ENCODE measurements at places on chromosomes 2 and 18.

- DNase-seq, result no peak
These were observed 1.1 kb downstream of the NPC1 start for GRCh38 chr18:23585007-23585871.

GRCh38 chr2:200747668-200748618, 63.8 kb upstream of the BZW1 start:
- DNase-seq, result no peak

GRCh38 chr2:14896330-14897030, 264.0 kb downstream of the LRATD1 start:
- DNase-seq, result no peak

DNA sequence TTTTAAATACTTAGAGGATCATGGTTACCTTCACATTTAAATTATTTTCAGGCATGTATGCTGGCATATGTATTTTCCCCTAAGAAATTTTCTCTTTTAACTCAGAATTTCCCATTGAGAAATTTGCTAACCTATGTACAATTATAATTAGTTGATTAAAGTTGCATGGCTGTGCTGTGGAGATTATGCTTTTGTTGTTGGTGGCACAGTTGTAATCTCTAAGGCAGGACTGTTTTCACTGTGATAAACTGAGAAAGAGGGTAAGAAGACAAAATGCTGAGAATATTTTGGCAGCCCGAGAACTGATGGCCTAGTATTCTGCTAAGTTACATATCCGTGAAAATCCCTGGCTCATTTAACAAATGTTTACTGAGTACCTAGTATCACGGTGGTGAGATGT, 1.4 kb downstream of the VRK2 start:
- no peak for DNase-seq

DNA sequence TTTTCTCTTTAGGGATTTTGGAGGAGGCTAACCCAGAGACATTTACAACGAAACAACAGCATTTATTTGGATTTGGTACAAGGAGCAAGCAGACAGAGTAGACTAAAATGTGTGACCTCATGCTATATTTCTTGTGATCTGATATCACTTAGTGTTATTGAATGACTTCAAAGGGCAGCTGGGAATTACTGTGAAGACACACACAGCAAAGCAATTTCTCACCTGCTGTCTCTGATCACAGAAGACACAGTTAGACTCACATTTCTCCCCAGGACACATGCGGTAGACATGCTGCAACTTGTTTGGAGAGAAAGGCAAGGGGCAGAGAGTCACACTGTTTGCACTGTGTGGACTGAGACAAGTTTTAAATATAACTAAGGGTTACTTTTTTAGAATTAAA, 67.5 kb downstream of the LTBP1 start:
- no peak for DNase-seq

DNA sequence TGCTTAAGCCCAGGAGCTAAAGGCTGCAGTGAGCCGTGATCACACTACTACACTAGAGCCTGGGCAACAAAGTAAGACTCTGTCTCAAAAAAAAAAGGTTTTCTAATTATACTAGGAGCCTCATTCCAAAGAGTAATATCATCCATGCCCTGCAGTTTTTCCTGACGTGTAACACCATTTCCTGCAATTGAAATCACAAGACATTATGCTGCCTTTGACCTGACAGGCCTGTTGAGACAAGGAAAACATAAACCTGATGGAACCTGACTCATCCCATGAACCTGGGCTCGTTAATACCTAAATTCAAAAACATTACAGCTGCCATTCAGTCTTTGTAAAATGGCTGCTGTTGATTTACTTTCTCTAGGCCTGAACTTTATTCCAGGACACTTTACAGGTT, 58.7 kb upstream of the PEX13 start:
- DNase-seq, result no peak

DNA sequence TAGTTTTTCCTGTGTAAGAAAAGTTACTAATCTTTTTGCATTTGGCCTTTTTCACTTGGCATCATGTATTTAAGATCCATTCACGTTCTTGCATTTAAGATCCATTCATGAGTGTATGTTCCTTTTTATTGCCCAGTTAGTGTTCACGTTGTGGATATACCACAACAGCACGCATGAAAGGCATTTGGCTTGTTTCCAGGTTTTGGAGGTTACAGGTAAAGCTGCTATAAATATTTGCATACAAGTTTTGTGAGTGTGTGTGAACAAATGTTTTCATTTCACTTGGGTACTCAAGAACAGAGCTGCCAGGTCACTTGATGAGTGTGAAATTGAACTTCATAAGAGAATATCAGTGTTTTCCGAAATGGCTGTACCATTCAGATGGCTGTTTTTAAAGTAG, 121.2 kb downstream of the CCBE1 start:
- no peak for DNase-seq

- DNase-seq, result no peak
These were observed 23.3 kb downstream of the SPDYA start for GRCh38 chr2:28833740-28834470.

DNA sequence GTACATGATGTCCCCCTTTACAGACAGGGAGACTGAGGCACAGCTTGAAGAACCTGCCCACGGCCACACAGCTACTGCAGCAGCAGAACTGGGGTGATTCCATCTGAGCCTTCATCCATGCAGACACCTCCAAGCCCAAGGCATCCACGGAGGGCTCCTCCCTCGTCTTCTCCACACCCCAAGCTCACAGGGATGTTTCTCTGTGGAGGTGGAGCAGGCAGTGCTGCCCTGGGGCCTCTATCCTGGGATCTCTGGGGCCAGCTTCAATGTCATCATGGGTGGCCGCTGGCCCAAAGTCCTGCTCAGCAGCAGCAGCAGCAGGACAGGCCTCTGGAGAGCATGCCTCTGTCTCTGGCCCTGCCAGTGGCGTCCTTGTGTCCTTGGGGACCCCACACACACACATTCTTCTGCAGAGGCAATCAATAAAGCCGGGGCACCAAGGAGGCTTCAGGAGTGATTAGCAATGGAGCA, 31.2 kb downstream of the ADI1 start:
- no peak for DNase-seq

DNA sequence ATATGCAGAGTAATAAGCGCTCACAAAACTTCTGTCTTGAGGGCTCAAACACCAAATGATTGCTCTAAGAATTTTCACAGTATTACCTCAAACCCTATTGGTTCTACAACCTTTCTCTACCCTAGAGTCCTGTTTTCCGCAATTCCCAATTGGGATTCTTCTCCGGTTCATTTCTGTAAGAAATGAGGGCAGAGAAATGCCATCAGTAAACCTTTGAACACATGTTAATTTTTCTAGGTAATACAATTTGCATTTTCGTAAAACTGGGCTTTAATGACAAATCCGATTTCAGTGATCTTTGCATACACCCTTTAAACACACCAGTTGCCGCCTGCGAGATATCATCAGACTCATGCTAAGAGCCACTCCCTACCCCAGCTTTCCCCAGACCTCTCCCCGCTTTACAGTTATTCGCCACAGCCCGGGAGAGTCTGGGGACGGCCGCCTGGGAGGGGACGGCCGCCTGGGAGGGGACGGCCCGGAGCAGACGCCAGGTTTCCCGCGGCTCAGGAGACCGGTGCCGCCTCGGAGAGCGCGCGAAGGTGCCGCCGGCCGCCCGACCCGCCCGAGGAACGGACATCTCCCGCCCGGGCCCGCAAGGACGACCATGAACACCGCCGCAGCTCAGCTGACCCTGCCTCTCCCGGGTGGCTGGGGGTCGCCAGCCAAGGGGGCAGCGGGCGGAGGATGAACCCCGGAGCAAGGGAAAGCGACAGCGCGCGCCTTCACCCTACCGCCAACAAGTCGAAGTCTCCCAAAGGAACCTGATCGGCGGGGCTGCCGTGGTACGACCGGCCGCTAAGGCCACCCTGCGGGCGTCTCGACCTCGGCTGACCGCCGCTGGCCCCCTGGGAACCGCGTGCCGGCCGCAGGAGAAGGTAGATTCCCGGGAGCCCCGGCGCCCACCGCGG, 463 bp downstream of the SMC6 start:
- DNase-seq, result no peak

DNA sequence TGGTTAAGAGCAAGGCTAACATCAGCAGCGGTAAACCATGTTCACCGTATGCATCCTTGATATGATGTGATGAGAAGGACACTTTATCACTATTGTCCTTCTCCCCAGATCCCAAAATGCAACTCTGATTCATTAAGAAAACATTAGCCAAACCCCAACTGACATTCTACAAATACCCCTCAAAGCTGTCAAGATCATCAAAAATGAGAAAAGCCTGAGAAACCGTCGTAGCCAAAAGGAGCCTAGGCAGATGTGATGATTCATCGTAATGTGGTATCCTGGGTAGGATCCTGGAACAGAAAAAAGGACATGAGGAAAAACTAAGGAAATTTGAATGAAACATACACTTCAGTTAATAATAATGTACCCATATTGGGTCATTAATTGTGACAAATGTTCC, 67.3 kb upstream of the ST6GAL2 start:
- DNase-seq, result no peak

- no peak for DNase-seq
These were observed 56.5 kb downstream of the TET3 start for GRCh38 chr2:74041182-74041581.

DNA sequence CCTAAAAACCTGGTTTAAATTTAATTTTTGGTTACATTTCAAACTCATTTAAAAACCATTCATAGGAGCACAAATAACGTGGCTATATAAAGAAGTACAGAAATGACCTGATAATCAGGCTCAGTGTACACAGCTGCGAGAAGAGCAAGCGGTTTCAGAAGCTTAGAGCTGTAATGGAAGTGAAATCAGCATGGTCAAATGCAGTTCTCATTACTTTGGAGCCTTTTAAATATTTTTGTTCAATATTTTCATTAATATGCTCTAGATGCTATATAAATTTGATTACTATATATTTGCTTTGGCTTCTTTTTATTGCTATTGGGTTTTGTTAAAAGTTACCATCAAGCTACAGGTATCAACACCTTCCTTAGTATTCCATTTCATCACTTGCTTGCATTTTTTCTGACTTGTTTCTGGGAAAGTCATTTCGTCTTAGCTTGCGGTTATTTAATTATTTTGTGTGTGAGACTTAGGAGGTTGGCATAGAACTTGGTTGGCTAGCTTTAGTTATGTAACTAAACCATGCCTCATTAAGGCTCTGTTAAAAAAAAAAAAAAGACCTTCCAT, 58.7 kb downstream of the AFTPH start:
- DNase-seq, result no peak

DNA sequence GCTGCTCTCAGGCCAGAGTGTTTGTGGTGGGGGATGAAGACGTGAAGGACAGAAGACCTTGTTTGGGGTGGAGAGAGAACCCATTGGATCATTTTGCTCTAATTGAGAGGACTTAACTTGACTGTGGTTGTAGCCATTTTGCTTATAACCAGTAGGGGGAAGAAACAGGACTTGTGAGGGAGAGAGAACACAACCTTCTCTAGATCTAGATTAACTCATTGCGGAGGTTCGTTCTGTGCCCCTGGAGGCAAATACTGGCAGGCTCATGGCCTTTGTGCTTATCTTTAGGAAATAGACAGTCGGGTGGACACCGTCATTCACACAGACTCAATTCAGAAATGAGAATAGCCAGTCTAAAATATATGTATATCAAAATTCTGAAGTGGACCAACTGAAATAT, 147.0 kb upstream of the LHCGR start:
- no peak for DNase-seq

- DNase-seq, result no peak
These were observed 55.5 kb upstream of the SLC8A1 start for GRCh38 chr2:40507432-40507831.

GRCh38 chr2:47662552-47662951, 120.4 kb upstream of the MSH6 start:
- no peak for DNase-seq

DNA sequence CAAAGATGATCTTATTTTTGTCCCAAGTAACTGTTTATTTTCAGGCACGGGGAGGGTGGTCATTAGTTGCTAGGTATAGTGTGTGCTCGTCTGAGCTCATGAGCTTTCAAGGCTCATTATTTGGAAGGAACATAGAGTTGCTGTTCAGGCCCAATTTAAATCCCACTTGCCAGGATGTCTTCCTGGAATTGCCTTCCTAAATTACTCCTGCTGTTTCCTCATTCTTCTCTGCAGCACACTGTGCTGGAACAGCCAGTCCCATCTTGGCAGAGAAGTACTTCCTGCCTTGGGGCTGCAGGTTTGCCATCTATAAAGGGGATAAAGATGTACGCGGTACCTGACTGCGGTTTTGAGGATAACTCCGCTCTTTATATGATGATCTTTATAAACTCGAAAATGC, 37.3 kb downstream of the GREB1 start:
- DNase-seq, result peak; percentile 44

DNA sequence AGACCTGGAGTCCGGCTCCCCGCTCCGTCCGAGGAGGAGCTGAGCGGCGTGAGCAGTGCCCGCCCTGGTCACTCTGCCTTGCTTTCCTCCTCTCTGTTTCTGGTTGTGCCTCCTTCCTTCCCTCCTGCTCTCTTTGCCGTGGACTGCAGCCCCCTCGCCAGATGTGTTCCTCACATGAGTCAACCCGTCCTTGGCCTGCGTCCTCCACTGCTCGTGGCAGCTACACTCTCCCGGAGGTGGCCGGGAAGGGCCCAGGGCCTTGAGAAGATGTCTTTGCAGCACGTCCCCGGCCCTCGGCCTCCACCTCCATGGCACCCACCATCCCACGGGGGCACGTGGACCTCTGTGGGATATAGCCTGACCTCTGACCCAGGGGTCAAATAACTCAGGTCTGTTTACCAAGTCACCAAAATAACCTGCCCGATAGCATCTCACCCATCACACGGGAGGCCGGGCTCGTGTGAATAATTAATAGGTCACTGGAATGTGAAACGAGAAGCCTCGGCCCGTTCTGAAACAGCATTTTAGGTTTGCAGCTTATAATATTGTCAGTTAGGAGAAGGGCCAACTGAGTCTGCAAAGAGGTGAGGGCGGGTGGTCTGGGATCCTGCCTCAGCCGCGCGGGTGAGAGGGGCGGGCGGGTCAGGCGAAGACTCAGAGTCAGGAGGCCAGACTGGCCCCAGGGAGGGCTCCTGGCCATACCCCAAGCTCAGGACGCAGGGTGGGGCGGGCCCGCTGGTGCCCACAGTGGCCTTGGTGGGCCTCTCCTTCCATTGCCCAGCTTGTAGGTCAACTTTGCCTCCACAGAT, 42.6 kb downstream of the NFATC1 start:
- DNase-seq, result no peak
